ENCODE measurements at places on chromosomes 12 and 14.

GRCh38 chr12:92596383-92596782, 106.4 kb upstream of the PLEKHG7 start:
- no peak for DNase-seq

DNA sequence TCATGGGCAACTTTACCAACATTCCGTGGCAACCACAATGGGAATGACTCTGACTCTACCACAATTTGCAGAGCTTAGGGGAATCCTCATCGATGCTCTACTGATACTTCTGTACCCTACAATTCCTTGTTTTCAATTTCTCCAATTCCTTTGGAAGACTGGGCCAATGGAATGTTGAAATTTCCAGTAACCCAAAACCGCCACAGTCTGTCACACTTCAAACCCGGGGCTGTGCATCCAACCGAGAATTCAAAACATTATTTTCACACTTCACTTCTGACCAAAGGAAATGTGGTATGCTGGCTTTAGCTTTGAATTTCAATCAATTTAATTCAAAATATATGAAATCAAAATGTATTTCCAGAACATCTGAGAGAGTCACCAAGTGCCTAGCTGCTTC, 951.4 kb downstream of the VRK1 start:
- no peak for DNase-seq

DNA sequence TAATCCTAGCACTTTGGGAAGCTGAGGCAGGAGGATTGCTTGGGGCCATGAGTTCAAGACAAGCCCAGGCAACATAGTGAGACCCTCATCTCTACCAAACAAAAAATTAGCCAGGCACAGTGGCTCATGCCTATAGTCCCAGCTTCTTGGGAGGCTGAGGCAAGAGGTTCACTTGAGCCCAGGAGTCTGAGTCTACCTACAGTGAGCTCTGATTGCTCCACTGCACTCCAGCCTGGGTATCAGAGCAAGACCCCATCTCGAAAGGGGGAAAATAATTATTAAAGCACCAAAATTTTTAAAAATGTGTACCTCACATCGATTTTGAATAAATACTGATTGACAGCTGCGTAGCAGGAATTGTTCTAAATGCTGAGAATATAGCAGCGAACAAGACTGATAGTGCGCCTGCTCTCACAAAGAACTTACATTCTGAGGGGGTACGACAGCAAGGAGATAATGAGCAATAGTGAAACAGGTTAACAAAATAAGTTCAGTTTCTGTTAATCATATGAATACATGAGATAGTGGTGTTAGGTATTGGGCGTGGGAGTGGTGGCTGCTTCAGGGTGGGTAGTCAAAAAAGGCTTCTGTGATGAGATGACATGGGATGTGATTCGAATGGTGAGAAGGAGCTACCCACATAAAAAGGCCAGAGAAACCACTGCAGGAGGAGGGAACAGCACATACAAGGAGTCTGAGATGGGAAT, 19.6 kb downstream of the HCFC2 start:
- no peak for DNase-seq

DNA sequence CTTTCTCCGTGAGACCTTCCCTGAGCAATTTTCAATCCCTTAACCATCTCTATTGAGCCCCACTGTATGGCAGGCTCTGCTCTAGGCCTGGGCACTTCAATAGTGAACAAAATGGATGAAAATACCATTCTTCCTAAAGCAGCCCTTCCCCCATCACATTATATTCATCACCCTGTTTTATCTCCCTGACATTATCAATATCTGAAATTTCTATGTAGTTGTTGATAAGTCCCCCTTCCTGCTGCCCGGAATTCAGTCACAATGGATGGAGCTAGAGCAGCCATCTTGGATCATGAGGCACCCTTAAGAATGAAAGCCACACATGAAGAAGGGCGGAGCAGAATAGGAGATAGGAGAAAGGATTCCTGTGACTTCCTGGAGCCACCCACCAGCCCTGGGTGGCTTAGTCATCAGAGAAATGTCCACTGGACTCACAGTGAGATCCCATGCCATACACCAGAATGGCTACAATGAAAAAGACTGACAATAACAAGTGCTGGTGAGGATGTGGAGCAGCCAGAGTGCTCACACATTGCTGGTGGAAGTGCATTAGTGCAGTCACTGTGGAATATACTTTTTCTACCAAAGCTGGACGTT, 33.9 kb downstream of the SCARB1 start:
- no peak for DNase-seq

- DNase-seq: no peak
These were observed 258.9 kb upstream of the LRIG3 start for GRCh38 chr12:59179231-59179630.

GRCh38 chr12:128612150-128612850, 211.5 kb downstream of the SLC15A4 start:
- DNase-seq: no peak

- no peak for DNase-seq
These were observed 37.9 kb upstream of the SINHCAF start for GRCh38 chr12:31363831-31364230.

DNA sequence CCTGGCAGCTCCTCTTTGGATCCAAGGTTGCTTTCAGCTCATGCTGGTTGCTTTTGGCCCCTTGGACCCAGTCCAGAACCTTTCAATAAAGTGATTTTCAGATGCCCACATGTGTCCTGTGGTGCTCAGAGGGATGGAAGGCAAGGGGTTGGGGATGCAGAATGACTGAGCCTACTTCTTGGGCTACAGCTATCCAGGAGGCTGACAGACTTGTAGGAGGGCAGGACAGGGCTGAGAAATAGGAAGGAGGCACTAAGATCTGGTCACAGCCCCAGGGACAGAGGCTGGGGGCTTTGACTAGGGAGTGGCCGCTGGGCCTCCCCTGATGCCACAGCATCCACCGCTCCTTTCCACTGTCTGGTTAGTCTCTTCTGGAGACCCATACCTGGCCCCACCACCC, 1.2 kb upstream of the HOXC11 start:
- no peak for DNase-seq

GRCh38 chr12:84585776-84586395, 326.7 kb downstream of the SLC6A15 start:
- no peak for DNase-seq

DNA sequence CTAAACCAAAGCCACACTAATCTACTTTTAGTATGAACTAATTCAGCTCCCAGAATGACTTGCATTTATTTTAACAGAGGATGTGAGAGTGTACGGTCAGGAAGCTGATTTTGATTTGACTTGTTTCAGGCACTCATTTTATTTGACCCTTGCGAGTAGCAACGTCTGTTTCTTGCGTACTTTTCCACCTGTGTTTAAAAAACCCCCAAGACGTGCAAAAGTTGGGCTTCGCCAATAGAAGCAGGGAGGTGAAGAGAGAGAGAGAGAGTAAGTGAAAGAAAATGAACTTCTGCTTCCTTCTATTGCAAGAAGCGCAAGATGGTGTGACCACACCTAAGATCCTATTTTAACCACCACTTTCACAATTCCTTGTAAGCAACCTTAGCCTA, 6.7 kb upstream of the SLC15A4 start:
- no peak for DNase-seq

GRCh38 chr12:49000346-49000745, 1.2 kb upstream of the DDN start:
- DNase-seq: no peak

- DNase-seq: no peak
These were observed 234.1 kb downstream of the NOVA1 start for GRCh38 chr14:26363689-26364088.

GRCh38 chr14:56333359-56334292, 215.4 kb downstream of the PELI2 start:
- DNase-seq: peak; percentile 49

- DNase-seq: no peak
These were observed 27.6 kb downstream of the LRCOL1 start for GRCh38 chr12:132582582-132583410.

DNA sequence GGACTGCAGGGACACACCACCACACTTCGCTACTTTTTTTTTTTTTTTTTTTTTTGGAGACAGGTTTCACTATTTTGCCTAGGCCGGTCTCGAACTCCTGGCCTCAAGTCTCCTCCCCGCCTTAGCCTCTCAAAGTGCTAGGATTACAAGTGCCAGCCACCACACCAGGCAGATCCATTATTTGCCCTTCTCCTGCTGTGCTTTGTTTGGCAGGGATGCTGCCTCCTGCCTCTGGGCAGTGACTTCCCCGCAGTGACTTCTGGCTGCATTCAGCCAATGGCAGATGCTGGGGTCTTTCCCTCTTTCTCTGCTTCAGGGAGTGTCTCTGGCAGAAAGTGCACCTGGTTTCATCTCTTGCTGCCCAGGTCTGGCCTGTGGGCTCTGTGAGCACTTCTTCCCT, 6.7 kb upstream of the MORN3 start:
- DNase-seq: no peak

- DNase-seq: no peak
These were observed 19.1 kb upstream of the ACVR1B start for GRCh38 chr12:51932218-51933076.

GRCh38 chr12:41452838-41453407, 264.8 kb downstream of the PDZRN4 start:
- no peak for DNase-seq

GRCh38 chr12:27277846-27278260, 33.8 kb downstream of the STK38L start:
- DNase-seq: no peak

GRCh38 chr14:30888480-30889243, 14.3 kb downstream of the COCH start:
- no peak for DNase-seq

GRCh38 chr14:74260525-74261233, 21.4 kb downstream of the VSX2 start:
- DNase-seq: no peak

GRCh38 chr12:75294797-75295196, 35.3 kb downstream of the CAPS2 start:
- DNase-seq: no peak

GRCh38 chr12:45726603-45727300, 2.8 kb upstream of the ARID2 start:
- no peak for DNase-seq

DNA sequence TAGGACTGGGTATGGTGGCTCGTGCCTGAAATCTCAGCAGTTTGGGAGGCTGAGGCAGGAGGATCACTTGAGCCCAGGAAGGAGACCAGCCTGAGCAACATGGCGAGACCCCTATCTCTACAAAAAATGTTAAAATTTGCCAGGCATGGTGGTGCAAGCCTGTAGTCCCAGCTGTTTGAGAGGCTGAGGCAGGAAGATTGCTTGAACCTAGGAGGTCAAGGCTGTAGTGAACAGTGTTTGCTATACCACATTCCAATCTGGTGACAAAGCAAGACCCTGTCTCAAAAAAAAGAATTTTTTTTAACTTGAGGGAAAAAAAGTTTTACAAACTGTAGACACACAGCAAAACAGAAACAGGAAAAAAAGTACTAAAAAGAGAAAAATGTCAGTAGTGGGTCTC, 2.3 kb upstream of the MAP3K9 start:
- DNase-seq: no peak

- no peak for DNase-seq
These were observed 27.6 kb downstream of the PLXNC1 start for GRCh38 chr12:94175763-94176668.

GRCh38 chr12:12404297-12404696, 47.4 kb downstream of the BORCS5 start:
- no peak for DNase-seq

DNA sequence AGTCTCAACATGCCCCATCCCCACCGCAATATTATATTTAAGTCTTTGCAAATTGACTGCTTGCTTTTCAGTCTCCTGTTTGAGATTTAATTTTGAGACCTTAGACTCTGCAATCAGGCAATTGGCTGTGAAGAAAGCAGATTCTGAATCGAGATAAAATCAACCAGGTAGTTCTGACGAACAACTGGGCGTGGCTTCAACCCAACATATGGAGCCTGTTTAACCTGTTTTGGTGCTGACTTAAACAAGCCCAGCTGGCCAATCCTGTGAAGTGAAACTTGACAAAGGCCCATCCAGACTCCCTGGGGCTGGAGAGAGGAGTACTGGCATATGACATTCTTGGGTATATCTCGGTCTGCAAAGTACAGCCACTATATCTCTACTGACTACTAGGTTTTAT, 9.8 kb upstream of the CIPC start:
- no peak for DNase-seq

DNA sequence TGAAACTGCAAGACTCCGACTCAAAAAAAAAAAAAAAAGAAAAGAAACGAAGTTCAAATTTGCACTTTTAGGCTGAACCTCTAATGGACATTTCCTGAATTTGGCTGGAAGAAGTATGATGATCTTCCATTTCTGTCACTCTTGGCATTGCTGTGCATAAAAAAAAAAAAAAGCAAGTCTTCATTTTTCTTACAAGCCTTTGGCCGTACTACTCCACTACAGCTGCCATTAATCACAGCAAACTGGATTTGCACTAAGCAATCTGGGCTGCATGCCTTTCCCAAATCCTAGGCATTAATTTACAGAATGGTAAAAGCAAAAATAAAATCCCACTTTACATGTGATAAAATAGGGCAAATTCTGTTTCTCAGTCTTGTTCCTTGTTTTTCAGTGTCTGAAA, 7.1 kb downstream of the CSRP2 start:
- no peak for DNase-seq

DNA sequence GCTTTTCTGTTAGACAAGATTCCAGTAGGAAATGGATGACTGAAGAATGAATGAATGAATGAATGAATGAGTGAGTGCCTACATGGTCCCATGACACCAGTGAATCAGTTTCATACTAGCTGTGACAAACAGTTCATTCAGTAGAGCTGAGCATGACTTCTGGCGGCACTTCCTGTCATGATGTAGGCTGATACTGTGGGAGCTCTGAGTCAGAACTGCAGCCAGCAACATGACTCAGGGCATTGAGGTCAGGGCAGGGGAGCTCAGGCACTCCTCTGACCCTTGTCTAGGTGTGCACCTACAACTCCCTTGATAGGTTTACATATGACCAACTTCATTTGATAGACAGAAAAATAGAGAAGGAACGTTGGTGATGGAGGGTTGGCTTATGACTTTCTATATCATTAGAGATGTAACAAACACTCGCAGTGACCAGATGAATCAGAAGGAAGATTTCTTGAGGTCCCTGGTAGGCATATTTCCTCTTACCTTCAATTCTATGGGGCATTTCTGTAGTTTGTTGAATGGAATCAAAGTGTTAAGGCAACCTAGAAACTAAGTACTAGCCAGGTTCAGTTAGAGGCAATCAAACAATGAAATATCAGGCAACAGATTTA, 139.3 kb upstream of the ARHGAP5 start:
- DNase-seq: no peak

- peak; percentile 42 for DNase-seq
These were observed 111.5 kb downstream of the PAX9 start for GRCh38 chr14:36773136-36773540.

DNA sequence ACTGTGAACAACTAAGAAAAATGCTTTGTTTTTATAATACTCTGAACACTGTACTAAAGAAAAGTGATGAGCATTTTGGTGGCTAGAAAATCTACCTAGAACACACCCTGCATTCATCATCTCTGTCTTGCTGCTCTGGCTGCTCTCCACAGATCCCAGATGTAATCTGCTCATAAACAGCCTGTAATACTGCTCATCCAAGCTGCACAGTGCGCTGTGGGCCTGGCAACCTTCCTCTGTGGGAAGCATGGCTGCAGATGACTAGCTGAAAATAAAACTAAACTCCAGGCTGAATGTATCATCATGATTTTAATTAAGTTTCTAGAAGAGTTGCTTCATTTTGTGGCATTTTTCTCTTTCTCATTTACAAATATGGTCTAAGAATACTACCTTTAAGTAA, 200.7 kb downstream of the SLC2A13 start:
- no peak for DNase-seq

- DNase-seq: no peak
These were observed 739.0 kb upstream of the TBX3 start for GRCh38 chr12:115422845-115423545.
